SJCRH30 (cell line): ENCODE measurements at places on chromosomes 2 and 18.

DNA sequence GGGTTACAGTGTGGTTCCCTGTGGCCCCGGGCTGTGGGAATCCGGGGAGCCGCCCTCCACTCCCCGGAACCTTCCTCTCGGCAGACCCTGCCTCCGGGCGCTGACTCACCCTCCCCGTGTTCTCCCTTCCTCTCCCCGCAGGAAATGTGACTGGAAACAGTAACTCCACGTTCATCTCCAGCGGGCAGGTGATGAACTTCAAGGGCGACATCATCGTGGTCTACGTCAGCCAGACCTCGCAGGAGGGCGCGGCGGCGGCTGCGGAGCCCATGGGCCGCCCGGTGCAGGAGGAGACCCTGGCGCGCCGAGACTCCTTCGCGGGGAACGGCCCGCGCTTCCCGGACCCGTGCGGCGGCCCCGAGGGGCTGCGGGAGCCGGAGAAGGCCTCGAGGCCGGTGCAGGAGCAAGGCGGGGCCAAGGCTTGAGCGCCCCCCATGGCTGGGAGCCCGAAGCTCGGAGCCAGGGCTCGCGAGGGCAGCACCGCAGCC is 59.5 kb downstream of the TNFRSF11A start:
- peak; percentile 8 for DNase-seq

DNA sequence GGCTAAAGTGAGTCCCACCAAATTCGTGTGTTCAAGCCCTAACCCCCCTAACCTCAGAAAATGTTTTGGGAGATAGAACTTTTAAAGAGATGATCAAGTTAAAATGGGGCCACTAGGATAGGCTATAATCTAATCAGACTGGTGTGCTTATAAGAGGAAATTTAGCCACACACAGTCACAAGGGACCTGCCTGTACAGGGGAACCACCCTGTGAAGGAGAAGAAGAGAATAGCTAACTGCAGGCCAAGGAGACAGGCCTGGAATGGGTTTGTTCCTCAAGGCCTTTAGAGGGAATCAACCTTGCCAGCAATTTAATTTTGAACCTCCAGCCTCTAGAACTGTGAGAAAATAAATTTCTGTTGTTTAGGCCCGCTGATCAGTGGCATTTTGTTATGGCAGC is 36.0 kb upstream of the TANK start:
- DNase-seq = no peak

GRCh38 chr2:32656069-32656468 is 28.2 kb downstream of the TTC27 start:
- DNase-seq = no peak

- no peak for DNase-seq
Measured at GRCh38 chr2:165558832-165559231, 89.3 kb downstream of the CSRNP3 start.

DNA sequence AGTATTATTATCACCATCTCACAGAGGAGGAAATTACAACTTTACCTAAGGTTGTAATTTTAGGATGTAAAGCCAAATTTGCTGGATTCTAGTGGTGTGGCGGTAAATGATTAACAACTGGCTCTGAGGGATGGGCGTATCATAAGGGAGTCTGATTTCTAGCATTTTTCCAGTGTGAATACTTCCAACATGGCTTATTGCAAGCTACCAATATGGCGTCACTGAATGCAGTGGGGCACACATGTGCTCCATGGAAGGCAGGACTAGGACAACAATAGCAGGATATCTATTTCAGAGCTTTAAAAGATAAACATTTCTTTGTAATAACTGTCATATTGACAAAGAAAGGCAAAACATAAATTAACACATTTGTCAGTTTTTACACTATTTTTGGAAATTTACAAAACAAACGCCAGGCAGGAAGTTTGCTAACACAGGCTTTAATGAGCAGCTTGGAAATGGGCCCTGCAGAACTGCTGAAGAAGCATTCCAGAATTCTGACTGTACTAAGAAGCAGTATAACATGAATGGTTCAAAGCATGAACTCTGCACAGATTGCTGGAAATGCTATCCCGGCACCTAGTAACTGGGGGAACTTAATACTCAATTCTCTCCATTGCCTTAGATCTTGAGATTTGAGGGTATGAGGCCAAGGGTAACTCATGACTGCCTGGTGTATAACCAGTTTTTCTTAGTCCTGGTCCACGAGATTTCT is 439.3 kb upstream of the MAP2 start:
- DNase-seq = peak; percentile 2

- DNase-seq = no peak
Measured at GRCh38 chr2:15894481-15895144, 45.7 kb upstream of the MYCN start.

- no peak for DNase-seq
Measured at GRCh38 chr2:10003206-10004125, 39.9 kb upstream of the KLF11 start.

- DNase-seq = no peak
Measured at GRCh38 chr2:68426848-68427579, 40.1 kb downstream of the FBXO48 start.

GRCh38 chr2:134217924-134218323 is 35.9 kb upstream of the MGAT5 start:
- no peak for DNase-seq

- DNase-seq = peak; percentile 27
Measured at GRCh38 chr18:286515-287310, 18.9 kb upstream of the THOC1 start.

GRCh38 chr2:9797681-9798556 is 45.4 kb upstream of the TAF1B start:
- no peak for DNase-seq

GRCh38 chr2:189685540-189686229 is 11.2 kb downstream of the ANKAR start:
- peak; percentile 89 for DNase-seq

- DNase-seq = no peak
Measured at GRCh38 chr2:3565117-3565516, 7.0 kb upstream of the RNASEH1 start.

DNA sequence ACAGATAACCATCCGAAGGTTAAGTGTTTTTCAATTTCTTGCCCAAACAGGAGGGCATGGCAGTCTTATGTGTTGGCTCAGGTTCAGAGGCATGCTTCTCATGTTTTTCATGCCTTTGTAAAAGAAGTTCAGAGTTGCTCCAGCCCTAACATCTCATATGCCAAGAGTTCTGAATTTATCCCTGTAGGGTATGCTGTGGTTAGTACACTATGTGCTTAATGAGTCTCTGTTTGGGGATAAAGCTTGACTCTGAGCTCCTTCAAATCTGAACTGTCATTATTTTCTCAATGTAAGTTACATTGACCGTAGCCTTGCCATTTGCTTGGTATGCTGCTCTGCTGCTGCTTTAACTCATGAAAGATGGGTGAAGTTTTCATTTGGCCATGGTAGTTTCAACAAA is 67.9 kb upstream of the PNPT1 start:
- no peak for DNase-seq

- DNase-seq = no peak
Measured at GRCh38 chr2:24543252-24543651, 52.2 kb downstream of the NCOA1 start.
